ENCODE measurements at places on chromosomes 11 and 22.

GRCh38 chr11:124110201-124110600, 5.0 kb upstream of the VWA5A start:
- DNase-seq, result no peak

GRCh38 chr22:17699696-17700340, 61.3 kb downstream of the BCL2L13 start:
- no peak for DNase-seq

DNA sequence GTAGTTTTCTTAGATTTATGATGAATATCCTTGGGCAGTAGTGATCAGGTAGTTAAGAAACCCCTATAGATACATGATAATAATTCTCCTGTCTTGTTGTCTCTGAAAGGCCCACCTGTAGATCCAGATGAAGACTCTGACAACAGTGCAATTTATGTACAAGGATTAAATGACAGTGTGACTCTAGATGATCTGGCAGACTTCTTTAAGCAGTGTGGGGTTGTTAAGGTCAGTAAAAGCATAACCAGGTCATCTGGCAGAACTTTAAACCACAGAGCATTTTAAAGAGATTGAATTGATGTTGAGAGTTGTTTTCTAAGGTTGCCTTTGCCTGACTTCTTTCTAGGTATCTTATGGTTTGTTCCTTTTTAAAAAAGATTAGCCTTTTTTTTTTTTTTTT, 14.1 kb upstream of the GAS2L1 start:
- no peak for DNase-seq

- DNase-seq, result no peak
These were observed 5.4 kb downstream of the TTLL12 start for GRCh38 chr22:43181321-43182076.

- no peak for DNase-seq
These were observed 86.4 kb downstream of the CELSR1 start for GRCh38 chr22:46450931-46451561.

DNA sequence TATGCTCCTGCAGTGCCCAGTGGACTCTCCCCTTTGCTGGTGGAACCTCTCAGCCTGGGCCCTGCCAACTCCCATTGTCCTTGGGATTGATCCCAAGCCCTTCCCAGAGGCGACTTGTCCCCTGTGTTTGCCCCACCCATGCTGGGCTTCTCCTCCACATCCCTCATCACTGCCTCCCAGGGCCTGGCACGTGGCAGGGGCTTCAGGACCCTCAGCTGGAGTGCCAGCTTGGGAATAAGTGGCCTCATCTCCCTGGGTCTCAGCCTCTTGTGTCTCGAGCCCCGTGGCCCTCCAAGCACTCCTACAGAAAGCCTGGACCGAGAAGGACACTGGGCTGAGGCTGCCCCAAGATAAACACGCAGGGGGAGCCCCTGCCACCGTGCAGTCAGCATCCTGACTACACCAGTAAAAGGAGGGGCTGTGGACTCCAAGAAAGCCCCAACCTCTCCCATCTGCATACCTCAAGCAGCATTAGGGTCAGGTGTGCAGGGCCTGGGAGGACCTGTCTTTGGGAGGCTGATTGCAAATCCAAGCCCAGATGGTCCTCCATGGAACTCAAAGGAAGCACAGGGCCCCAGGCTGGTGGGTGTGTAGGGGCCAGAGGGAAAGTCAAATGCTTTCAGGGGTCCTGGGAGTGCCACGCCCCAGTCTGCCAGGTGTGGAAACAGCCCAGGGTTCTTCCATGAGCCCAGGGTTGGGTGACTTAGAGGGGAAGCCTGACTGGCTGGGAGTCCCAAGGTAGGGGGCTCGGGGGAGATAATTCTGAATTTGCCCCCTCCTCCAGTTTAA, 9.5 kb upstream of the GNAZ start:
- DNase-seq, result no peak

- DNase-seq, result no peak
These were observed 17.3 kb downstream of the TEAD1 start for GRCh38 chr11:12691473-12691872.

DNA sequence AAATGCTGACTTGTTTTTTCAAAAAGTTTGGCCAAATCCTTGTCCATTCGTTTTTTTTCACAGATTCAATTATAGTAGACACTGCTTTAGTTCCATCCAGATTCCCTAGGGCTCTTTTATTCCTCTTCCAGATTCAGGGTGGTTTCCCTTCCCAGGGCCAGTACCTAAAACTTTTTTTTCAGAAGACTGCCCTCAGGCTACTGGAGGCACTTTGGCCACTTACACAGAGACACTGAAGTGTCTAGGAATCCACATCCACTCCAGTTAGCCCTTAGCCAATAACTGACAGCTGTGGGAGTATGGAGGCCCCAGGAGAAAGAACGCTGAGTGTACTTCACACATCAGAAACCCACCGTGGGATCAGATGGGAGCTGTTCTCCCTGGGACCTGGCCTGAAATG, 77.3 kb downstream of the CCDC34 start:
- no peak for DNase-seq

GRCh38 chr11:96187822-96188221, 155.2 kb downstream of the MAML2 start:
- no peak for DNase-seq
